NCI-H187 (cell line): ENCODE measurements at places on chromosomes 3 and 15.

DNA sequence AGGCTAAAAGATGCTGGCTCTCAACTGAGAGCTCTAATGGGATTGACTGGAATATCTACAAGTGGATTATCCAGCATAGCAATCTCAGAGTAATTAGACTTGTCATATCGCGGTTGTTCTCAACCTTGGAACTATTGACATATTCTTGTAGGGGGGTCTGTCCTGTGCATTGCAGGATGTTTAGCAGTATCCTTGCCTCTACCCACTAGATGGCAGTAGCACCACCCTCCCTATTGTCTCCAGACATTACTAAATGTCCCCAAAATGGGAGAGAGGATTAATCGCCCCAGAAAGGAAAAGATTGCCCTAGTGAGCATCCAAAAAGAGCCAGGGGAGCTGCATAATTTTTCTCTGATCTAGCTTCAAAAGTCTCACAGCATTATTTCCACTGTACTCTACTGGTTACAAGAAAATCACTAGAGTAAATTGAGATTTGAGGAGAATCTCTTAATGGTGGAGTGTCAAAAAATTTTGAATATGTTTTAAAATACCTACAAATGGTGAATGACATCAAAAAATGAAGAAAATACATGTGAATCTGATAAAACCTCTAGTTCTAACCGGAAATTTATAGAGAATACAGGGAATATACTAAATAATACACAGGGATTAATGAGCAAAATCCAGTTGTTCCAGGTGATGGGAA, 388.2 kb upstream of the AGTR1 start:
- no peak for DNase-seq

GRCh38 chr3:188722963-188723362, 448.8 kb upstream of the TPRG1 start:
- no peak for DNase-seq

DNA sequence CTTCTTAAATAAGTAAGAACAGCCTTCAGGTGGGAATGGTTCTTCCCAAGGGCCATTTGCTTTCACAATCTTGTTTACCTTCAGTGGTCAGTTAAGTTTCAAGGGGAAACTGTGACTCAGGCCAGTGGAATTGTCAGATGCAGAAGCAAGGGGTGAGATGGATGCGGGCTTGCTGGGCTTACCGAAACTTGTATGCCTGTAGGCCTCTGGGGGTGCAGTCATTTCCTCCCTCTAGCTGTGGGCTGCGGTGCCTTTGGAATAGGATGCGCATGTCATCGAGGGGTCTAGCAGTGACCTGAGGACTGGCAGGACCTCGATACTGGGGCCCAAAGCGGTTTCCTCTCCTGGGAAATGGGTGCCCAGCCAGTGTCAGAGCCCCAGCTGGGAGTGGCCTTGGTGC, 121.6 kb downstream of the EEFSEC start:
- no peak for DNase-seq

- no peak for DNase-seq
These were observed 155.0 kb upstream of the GPR149 start for GRCh38 chr3:154584974-154585373.

- no peak for DNase-seq
These were observed 71.9 kb upstream of the LPP start for GRCh38 chr3:188082031-188082430.

- no peak for DNase-seq
These were observed 418.8 kb upstream of the ALCAM start for GRCh38 chr3:104947943-104948342.

DNA sequence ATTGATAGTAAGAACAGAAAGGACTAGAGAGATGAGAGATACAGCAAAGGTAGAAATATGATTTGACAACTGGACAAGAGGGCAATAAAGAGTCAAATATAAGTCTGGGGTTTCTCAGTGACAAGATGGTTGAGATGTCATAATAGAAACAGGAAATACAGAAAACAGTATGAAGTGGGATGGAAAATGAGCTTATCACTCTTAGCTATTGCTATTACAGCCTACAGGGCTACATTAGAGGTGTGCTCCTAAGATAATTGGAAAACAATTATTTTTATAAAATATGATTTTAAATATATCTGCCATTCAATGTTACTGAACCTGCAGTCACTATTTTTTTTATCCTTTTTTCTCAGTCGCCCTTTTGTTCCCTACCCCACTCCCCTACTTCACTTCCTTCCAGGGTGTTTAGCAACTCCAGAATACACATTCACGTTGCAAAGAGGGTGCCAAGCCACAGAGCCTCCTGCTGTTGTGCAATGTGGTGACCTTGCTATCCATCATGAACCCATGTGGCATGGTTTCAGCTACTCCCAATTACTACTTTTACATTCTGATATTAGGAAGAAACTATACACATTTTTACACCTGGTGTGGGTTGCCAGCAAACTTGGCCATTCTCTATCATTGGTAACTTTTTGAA, 6.0 kb downstream of the NRG4 start:
- no peak for DNase-seq

DNA sequence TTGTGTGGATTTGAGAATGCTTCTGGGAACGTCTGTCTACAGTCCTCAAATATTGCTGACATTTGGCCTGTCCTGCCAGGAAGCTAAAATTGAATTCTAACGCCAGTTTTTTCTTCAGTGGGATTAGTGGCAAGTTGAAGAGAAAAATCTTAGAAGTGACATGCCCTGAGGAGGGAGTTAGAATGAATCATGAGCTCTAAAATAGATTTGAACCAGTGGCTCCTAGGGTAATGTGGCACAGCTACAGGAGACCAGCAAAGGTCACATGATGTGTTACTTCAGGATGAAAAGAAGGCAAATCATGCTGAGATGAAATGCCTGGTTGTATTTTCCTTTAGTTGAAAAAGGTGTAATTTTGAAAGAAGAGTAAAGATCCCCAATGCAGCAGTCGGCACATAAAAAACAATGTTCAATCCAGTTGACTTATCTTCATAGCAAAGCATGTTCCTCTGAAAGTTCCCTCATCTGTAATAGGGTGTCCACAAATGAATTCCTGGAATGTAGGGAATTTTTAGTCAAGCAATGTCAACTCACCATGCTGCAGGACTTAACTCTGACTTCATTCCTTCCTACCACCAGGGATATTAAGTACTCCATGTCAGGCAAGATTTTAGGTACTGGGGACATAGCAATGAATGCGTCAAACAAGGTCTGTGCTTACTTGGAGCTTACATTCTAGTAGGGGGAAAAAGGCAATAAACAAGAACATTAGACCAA, 171.6 kb downstream of the CADPS start:
- no peak for DNase-seq

DNA sequence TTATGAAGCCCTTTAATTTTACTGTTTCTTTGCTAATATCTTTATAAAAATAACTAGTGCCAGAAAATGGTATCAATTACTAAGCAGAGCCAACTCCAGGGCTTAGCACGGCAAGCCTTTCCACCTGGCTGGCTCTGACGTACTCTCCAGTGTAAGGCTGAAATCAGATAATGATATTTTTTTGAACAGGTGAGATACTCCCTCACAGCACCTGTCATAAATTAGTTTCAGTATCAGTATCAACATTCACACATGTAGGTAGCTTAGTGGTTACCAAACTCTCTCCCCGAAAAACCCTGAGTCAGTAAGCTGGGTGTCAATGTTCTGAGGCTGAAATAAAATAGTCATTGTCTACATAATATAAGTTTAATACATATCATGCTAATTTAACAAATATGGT, 710.1 kb downstream of the SQOR start:
- no peak for DNase-seq
